ENCODE measurements at places on chromosomes 3 and 15.
A peak's percentile ranks its signal among the peaks of the same experiment; 100 is the strongest.

- no peak for DNase-seq
- H3K27me3 ChIP-seq: no peaks in the 10 kb centered on the region
- H3K27ac ChIP-seq: no peak overlapping the region
Measured at GRCh38 chr3:158717576-158717975, 14.7 kb downstream of the RARRES1 start.

- no peak overlapping the region for H3K27ac ChIP-seq
- H3K4me3 ChIP-seq: no peak overlapping the region
- no peaks in the 10 kb centered on the region for H3K36me3 ChIP-seq
- no peaks in the 10 kb centered on the region for H3K4me1 ChIP-seq
Measured at GRCh38 chr3:11671648-11672100, 28.0 kb upstream of the VGLL4 start.

DNA sequence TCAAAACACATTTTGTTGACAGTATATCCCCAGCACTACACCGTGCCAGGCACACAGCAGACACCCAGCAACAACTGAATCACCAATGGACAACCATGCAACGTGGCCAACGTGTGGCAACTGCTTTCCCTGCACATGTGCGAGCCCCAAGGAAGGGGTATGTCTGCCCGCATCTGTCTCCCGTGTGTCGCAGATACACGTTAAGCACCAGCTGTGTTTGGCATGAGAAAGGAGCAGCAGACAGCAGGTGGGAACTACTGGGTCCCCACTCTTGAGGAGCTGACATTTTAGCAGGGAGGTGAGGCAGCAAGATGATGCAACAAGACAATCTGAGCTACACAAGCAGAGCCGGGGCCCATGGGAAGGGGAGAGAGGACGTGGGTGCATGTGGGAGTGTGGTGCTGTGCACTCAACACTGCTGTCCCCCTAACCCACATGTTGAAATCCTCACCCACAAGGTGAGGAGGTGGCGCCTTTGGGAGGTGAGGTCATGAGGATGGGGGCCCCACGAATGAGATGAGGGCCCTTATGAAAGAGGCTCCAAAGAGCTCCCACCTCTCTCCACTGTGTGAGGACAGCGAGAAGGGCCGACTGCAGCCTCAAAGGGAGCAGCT lies 56.2 kb downstream of the ROPN1B start:
- DNase-seq: no peak
- no peak overlapping the region for H3K4me3 ChIP-seq
- no peak overlapping the region for H3K27ac ChIP-seq
- no peaks in the 10 kb centered on the region for H3K27me3 ChIP-seq

GRCh38 chr3:8301977-8302735 lies 199.5 kb upstream of the LMCD1 start:
- no peaks in the 10 kb centered on the region for H3K36me3 ChIP-seq
- H3K4me3 ChIP-seq: no peak overlapping the region

- DNase-seq: no peak
- no peaks in the 10 kb centered on the region for H3K36me3 ChIP-seq
- H3K27me3 ChIP-seq: no peaks in the 10 kb centered on the region
- no peaks in the 10 kb centered on the region for H3K4me1 ChIP-seq
Measured at GRCh38 chr3:188534633-188535032, 380.7 kb downstream of the LPP start.

GRCh38 chr3:193585530-193585929 lies 7.5 kb upstream of the OPA1 start:
- no peak overlapping the region for H3K27ac ChIP-seq
- H3K36me3 ChIP-seq: no peaks in the 10 kb centered on the region
- H3K27me3 ChIP-seq: no peaks in the 10 kb centered on the region
- H3K4me3 ChIP-seq: no peak overlapping the region
- DNase-seq: no peak

DNA sequence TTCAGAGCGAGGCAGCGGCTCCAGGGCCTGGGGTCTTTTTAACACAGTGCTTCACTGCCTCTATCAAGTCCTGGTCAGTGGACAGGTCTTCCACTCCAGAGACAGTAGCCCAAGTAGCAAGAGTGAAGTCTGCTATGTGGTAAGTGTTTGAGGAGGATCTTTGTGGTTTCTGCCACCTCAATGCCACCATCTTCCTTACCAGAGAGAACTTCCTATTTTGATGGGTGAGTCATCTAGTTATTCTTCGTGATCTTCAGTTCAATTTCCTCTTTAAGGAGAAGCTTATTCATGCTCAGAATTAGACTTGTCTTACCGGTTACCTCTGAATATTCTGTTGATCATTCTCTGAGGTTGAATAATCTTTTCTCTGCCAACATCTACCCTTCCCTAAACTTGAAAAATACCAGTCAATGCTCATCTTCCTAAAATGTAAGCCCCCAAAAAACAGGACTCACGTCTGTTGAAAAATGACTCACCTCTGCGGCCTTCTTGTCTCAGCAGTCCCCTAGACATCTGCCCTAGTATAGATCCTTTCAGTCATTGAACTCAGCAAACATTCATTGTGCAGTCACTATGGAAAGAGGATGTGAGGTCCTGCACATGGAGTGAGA lies 32.2 kb upstream of the BCL6 start:
- peak; percentile 74 for DNase-seq
- no peaks in the 10 kb centered on the region for H3K27me3 ChIP-seq
- no peaks in the 10 kb centered on the region for H3K36me3 ChIP-seq
- peak overlapping the region; percentile 17 for H3K4me3 ChIP-seq
- peaks cover 27% of the 10 kb centered on the region for H3K4me1 ChIP-seq

- no peaks in the 10 kb centered on the region for H3K4me1 ChIP-seq
Measured at GRCh38 chr3:188037195-188037718, 116.7 kb upstream of the LPP start.

- no peak overlapping the region for H3K27ac ChIP-seq
- peaks cover 19% of the 10 kb centered on the region for H3K4me1 ChIP-seq
- DNase-seq: no peak
- H3K4me3 ChIP-seq: no peak overlapping the region
- no peaks in the 10 kb centered on the region for H3K36me3 ChIP-seq
- H3K27me3 ChIP-seq: no peaks in the 10 kb centered on the region
Measured at GRCh38 chr3:44340058-44340395, 1.5 kb downstream of the TCAIM start.

GRCh38 chr3:120640231-120640630 lies 41.8 kb downstream of the HGD start:
- H3K27me3 ChIP-seq: no peaks in the 10 kb centered on the region
- no peak for DNase-seq
- no peaks in the 10 kb centered on the region for H3K4me1 ChIP-seq
- H3K36me3 ChIP-seq: no peaks in the 10 kb centered on the region
- H3K4me3 ChIP-seq: no peak overlapping the region

DNA sequence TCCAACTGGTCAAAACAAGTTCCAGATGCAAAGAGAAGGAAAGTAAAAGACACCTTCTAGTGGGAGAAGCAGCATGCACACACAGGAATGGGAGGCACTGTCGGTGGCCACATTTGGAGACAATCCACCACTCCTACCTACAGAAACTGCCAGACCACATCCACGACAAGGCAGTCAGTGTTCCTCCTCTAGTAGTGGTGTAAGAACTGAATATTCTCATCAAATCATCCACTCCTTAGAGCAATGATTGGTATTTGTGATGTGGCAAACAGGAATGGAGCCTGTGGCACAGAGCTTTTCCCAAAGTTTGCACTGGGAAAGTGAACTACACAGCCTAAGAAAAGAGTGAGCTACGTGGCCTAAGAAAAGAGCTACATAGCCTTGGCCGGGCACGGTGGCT lies 5.1 kb upstream of the SPINT1 start:
- H3K36me3 ChIP-seq: no peaks in the 10 kb centered on the region
- H3K27me3 ChIP-seq: no peaks in the 10 kb centered on the region
- peaks cover 3% of the 10 kb centered on the region for H3K4me1 ChIP-seq
- H3K4me3 ChIP-seq: no peak overlapping the region
- no peak overlapping the region for H3K27ac ChIP-seq

DNA sequence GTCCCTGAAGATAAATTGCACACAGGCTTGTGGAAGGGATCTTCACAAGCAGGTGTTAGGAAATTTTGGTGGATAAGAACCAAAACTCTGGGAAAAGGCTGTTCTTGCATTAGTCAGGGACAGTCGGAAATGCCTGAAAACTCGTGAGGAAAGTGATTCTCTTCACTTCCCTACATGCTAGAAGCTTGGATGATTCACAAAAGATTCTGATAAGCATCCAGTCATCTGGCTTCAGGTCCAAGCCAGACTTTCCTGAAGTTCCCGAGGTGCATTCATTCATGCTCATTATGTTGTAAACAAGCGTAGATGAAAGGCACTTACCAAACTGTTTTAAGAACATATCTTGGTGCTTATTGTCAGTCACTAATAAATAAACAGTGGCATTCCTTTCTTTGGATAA lies 1028.7 kb downstream of the NTRK3 start:
- no peak overlapping the region for H3K27ac ChIP-seq
- no peak for DNase-seq
- no peaks in the 10 kb centered on the region for H3K27me3 ChIP-seq
- H3K4me3 ChIP-seq: no peak overlapping the region
- no peaks in the 10 kb centered on the region for H3K36me3 ChIP-seq
- no peaks in the 10 kb centered on the region for H3K4me1 ChIP-seq
